ENCODE measurements at places on chromosomes 13 and 19.
A peak's percentile ranks its signal among the peaks of the same experiment; 100 is the strongest.

- no peak for DNase-seq
These were observed 1.0 kb upstream of the CREB3L3 start for GRCh38 chr19:4152241-4152998.

GRCh38 chr13:93231867-93232266 is 5.3 kb downstream of the GPC6 start:
- no peak for DNase-seq

GRCh38 chr19:39915101-39915847 is 19.2 kb downstream of the FCGBP start:
- DNase-seq, result no peak

- DNase-seq, result no peak
These were observed 13.8 kb downstream of the DEDD2 start for GRCh38 chr19:42203700-42204099.

GRCh38 chr19:4327252-4327876 is 11.3 kb downstream of the STAP2 start:
- peak; percentile 62 for DNase-seq

- DNase-seq, result no peak
These were observed 7.4 kb downstream of the DNMT1 start for GRCh38 chr19:10187315-10187714.

DNA sequence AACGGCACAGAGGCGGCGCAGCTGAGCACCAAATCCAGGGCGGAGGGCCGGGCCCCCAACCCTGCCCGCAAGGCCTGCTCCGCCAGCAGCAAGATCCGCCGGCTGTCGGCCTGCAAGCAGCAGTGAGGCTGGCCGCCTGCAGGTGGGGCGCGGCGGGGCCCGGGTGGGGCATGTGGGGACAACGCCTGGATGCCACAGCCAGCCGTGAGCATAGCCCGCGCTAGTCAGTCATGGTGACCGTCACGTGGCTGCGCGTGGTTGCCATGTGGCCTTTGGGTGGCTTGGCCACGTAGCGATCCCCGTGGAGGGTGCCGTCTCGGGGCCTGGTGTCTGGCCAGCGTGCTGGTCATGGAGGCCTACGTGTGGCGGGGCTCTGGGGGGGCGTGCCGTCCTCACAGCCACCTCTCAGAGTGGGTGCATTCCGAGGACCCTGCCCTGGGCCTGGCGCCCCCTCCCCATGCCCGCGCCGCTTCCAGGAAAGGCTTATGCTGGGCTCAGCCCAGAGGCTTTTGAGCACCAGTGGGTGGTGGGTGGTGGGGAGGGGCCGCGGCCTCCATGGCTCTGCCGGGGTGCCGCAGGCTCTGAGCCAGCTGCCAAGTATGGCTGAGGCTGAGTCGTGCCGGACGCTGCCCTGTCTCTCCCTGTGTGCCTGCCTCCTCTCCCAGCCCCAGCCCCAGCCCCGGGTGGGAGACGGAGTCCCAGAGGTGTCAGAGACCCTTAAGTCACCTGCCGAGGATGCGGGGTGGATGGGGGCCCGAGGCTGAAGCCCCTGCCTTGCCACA is 11.1 kb downstream of the CBARP start:
- DNase-seq, result no peak

DNA sequence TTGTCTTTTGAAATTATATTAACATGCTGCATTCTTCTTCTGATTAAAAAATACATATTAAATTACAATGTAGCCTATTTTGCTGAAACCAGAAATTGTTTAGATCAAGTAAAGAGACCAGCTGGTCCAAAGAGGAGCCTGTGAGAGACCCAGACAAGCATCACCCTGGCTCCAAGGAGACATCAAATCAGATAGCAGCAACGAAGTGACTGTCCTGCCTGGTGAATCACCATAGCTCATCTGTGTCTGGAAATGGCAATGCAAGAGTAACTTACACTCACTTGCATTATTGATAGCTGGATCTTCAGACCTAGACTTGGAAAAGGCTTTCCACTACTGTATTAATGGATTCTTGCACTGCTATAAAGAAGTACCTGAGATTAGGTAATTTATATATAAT is 169.1 kb downstream of the KCTD12 start:
- DNase-seq, result no peak

- no peak for DNase-seq
These were observed 2.1 kb downstream of the MPND start for GRCh38 chr19:4345342-4346019.

DNA sequence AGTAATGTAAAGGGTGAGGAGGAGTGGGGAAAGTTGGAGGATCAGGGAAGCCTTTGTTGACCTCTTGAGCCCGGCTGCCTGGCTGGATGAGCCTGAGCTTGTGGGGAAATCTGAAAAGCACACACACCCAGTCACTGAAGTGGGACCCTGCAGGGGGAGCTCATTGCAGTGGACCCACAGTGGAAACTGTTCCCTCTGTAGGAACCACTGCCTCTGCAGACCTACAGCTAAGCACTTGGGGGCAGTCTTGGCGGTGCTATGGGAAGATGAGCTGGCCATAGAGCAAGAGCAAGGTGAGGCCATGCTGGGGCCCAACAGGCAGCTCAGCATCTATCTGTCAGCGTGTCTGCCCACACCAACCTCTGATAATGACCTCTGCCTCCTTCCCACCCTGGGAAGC is 294.8 kb downstream of the TSHZ3 start:
- DNase-seq, result no peak

DNA sequence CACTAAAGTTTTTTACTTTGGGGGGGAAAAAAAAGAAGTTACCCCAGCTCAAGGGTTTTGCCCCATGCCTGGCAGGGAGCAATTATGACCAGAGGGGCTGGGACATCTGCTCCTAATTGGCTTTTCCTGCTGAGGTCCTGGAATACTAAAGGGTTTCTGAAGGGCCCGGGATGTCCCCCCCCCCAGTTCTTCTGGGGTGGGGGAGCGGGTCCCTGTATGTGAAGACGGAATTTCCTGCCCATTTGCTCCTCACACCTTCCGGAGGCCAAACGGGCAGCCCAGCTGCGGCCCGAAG is 1.1 kb upstream of the DLL3 start:
- no peak for DNase-seq

- DNase-seq, result no peak
These were observed 42.8 kb downstream of the PIN1 start for GRCh38 chr19:9877780-9878510.

- DNase-seq, result no peak
These were observed 1.5 kb downstream of the FAM124A start for GRCh38 chr13:51223560-51224270.

DNA sequence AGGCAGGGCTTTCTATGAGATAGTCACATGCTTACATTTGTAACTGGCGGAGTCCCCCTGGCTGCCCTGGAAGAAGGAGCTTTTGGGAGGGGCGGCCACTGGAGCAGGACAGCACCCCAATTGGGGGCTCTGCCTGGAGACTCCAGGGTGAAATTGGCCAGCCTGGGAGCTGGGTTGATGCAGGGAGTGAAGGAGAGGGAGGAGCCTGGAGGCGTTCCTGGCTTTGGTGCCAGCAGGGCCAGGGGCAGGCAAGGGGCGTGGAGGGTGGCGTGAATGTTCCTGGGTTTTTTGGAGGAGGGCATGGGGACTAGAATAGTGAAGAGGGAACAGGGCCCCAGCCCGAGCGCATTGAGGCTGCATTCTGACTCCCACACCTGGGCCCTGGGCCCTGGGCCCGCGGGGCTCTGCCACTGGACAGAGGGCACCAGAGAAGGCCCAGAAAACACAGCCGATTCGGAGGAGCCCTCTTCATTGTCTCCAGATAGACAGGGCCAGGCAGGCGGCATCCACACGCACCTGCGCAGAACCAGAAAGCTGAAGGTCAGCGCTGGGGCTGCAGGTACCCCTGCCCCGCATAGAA is 29.5 kb downstream of the COMP start:
- no peak for DNase-seq

All from activated T-cell treated with anti-CD3 and anti-CD28 coated beads for 1 hour (primary cell).